Right ventricle myocardium superior (tissue), 1 donor: ENCODE measurements at places on chromosomes 12 and 14. TPM values are rescaled to one million over a fixed set of nuclear protein-coding genes. Genes with fewer than 3 reads are reported as not detected.

- DNase-seq = no peak
These were observed 1.4 kb downstream of the SNRPF start for GRCh38 chr12:95859947-95860850.

LIN7A gene
- total RNA-seq = 9.8 TPM

DNA sequence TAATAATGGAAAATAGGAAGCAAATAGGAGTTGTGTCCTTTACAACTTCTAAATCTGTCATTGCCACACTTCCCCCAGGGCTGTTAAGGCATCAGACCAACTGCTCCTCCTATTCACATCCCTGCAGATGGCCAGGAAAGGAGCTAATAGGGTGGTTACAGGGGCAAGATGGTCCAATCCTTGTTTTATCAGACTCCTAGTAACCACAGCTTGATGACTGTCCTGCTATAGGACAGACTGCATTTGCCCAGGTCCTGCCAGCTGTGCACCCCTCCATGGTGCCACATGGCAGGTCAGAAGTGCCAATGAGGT lies 10.9 kb upstream of the KRT2 start:
- DNase-seq = no peak

- no peak for DNase-seq
These were observed 59.3 kb downstream of the IFNG start for GRCh38 chr12:68100241-68100640.

- no peak for DNase-seq
These were observed 292.3 kb downstream of the FLRT2 start for GRCh38 chr14:85822236-85822635.

IL31 gene
- not detected for total RNA-seq
